NCI-H69 (cell line): ENCODE measurements at places on chromosomes 16 and 17.

DNA sequence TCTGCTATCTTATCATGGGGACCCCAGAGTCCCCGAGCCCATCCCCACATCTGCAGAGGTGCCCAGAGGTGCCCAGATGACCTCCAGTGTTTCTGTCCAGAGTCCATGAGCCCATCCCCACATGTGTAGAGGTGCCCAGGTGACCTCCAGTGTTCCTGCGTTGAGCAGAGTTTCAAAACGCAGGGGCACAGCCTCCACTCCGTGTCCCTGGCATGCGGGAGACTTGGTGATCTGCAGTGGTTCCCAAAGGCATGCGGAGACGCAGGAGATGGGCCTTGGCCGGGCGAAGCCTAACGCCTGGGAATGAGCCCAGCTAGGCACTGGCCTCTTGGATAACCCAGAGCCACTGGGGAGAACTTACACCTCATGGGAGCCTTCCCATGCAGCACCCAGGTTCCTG is 41.3 kb downstream of the COX4I1 start:
- DNase-seq: no peak

GRCh38 chr16:83403761-83404160 is 404.0 kb upstream of the HSBP1 start:
- no peak for DNase-seq

GRCh38 chr17:77456951-77457548 is 316.3 kb downstream of the SEC14L1 start:
- DNase-seq: no peak

GRCh38 chr17:46766493-46767491 is 51.7 kb downstream of the WNT3 start:
- DNase-seq: peak; percentile 25

DNA sequence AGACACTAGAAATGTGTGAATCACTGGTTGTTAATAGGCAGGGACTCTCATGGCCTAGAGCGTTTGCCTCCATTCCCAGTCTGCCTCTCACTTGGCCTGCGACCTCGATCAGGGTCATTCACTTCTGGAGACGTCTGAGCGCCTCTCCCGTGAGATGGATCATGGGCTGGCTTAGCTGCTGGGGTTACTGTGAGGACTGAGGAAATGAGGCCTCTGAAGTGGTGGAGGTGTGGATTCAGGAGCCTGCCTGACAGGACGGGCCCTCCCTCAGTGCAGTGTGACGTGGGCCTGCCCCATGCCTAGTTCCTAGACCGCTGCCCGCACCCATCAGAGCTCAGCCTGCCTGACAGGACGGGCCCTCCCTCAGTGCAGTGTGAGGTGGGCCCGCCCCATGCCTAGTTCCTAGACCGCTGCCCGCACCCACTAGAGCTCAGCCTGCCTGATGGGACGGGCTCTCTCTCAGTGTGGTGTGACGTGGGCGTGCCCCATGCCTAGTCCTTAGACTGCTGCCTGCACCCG is 61.9 kb downstream of the BANP start:
- DNase-seq: no peak

GRCh38 chr17:4945176-4945943 is 3.0 kb downstream of the PFN1 start:
- DNase-seq: peak; percentile 47

- no peak for DNase-seq
Observed at GRCh38 chr17:34503528-34504195, 75.7 kb upstream of the TMEM132E start.

DNA sequence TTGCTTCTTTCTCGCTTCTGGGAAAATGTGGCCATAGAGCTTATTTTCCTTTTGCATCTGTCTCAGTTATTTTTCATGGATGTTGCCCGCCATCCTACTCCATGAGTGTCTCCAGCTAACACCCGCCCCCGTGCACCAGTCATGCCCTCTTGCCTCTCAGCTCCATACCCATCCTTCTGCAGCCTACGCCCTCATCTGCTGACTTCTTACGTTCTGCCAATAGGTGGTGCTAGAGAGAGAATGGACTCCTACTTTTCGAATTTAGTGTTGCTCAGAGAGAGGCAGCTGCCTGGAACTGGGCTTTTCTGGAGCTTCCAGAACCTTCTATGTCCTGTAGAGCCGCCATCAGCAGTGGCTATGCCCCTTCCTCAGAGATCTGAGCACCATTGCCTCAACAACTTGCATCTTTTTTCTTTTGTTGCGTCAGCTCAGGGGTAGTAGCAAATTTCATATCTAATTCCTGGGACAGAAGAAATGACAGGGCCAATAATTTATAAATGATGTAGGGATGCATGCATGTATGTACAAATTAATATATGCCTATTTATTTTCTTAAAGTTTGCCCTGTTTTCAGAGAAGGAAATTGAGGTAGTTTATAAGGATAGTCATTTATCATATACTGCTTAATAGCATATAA is 119.7 kb upstream of the MYOCD start:
- DNase-seq: peak; percentile 20

- DNase-seq: peak; percentile 40
Observed at GRCh38 chr16:89556750-89557689, 3.5 kb upstream of the RPL13 start.

DNA sequence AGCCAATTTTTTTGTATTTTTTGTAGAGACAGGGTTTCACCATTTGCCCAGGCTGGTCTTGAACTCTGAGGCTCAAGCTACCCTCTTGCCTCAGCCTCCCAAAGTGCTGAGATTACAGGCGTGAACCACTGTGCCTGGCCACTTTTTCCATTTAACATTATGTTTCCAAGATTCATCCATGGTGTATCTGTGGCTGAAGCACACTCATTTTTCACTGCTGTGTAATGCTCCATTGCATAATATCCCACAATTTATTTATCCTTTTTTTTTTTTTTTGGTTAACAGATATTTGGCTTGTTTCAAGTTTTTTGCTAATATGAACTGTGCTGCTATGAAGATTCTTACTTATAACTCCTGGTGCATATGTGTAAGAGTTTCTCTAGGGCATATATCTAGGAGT is 1.9 kb upstream of the NUP93 start:
- no peak for DNase-seq

- no peak for DNase-seq
Observed at GRCh38 chr16:23869052-23869451, 33.3 kb downstream of the PRKCB start.

GRCh38 chr16:84166796-84167695 is 19.8 kb downstream of the TAF1C start:
- DNase-seq: no peak

DNA sequence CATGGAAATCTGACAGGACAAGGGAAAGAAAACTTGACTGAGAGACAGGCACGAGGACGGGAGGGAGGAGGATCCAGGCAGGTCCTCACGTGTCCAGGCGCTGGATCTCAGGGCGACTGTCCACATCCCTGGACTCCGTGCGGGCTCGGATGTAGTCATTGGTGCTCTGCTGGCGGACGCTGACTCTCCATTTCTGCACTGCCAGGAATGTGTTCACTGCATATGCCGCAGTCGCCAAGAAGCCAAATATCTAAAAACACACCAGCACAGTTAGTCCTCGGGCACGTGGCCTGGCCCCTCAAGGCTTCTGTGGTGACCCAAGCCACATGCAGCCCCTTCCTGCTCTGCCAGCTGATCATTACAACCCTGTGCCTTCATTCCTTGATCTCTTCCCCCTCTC is 17.5 kb downstream of the CMTM3 start:
- DNase-seq: no peak

DNA sequence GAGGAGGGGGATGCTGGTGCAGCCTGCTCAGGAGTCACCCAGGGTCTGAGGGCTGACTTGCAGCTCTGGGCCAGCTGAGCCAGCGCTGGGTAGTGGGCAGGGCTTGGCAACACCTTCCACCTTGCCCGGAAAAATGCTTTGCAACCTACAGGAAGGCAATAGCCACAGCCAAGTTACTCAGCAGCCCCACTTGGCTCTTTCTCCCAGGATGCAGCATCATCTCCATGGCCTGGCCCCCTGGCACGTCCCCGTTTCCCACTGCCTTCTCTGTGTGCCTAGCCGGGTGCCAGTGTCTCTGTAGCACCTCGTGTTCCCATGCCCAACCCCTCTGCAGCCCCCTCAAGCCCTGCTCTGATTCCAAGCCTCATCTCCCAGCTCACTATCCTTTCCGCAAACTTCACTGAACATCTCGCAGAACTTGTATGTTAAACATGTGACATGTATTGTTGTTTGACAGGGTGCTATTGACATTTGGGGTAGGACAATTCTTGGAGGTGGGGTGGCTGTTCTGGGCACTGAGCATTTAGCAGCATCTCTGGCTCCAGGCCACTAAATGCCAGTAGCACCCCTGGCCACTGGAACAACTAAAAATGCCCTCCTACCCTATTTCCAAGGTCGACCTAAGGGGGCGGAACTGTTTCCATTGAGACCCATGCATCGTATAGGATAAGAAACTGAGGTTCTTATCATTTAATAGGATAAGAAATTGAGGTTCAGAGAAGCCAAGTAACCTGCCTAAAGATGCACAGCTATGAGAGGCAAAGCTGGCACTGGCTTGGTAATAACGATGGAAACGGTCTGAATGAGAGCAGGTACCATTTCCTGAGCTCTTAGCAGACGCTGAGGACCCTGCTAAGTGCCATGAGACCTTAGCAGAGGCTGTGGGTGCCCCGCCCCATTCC is 12.2 kb downstream of the DEXI start:
- no peak for DNase-seq

DNA sequence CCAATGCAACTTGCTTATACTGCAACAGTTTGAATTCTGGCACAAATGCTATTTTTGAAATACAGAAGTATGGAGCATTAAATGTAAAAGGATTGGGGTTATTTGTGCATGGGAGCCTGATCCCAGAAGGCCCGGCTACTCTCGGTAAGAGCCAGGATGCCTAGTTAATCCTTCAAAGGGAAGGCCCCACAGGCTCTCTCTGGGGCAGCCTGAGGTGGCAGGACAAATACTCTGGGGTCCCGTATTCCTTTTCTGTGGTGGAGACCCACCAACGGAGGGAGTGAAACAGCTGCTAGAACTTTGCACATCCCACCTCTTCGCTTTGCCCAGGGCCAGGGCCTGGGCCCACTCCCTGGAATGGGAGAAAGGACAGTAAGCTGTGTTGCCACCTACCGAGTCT is 30.4 kb downstream of the ERN1 start:
- DNase-seq: no peak
